Tongue (tissue), 3 donors: ENCODE measurements at places on chromosomes 4 and X. TPM values are rescaled to one million over a fixed set of nuclear protein-coding genes. Genes with fewer than 3 reads are reported as not detected.

- no peak for DNase-seq
Observed at GRCh38 chr4:141416677-141417363, 196.1 kb downstream of the ZNF330 start.

The ZNF185 gene
- 22.6 TPM for total RNA-seq

- DNase-seq = no peak
Observed at GRCh38 chr4:26030260-26030667, 116.2 kb downstream of the SMIM20 start.

- DNase-seq = peak; percentile 89
Observed at GRCh38 chr4:165378745-165379677, at the start of gene CPE. Gene CPE, plus strand, starts transcription at chr4:165379008. Its CDS starts 214 bp downstream, at chr4:165379222.

DNA sequence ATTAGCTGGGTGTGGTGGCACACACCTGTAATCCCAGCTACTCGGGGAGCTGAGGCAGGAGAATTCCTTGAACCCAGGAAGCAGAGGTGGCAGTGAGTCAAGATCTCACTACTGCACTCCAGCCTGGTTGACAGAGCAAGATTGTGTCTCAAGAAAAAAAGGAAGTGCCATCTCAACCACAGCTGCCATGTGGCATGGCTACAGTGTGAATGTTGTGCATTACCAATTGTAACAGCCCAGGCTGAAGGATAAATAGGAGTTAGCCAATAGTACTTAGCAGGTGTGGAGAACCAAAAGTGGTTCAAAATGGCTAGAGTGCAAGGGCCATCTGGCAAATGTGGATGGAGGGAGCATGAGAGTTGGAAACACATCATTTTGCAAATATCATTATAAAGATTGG lies 28.9 kb downstream of the SLC25A5 start:
- DNase-seq = no peak

The NDNF gene
- 51.1 TPM for total RNA-seq

DNA sequence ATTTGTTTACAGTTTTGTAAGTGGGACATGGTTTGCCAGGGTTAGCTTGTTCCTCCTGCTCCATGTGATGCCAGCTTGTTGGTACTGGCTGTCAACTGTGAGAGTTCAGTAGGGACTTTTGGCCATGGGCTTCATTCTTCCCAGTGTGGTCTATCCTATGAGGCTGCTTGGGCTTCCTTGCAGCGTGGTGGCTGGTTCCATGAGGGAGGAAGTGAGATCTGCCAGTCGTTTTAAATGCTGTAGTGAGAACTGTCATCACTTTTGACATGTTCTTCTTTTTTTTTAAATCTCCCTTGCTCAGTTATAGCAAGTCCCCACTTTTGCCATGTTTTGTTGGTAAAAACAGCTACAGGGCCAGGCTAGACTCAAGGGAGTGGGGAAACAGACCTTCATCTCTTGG lies 15.9 kb downstream of the NSD2 start:
- DNase-seq = no peak

DNA sequence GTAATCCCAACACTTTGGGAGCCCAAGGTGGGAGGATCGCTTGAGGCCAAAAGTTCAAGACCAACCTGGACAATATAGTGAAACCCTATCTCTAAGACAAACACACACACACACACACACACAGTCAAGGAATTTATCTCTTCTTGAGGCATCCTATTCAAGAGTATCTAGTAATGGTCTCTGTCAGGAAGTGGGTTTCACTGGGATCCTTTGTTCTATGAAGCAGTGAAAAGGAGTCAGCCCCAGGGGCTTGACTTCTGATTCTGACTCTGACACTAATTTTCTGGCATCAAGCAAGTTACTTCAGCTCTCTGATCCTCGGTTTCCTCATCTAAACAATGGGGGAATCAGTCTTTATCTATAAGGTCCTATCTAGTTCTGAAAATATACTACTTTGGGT lies 34.8 kb downstream of the UTP14A start:
- DNase-seq = no peak

The TRPC5OS gene
- 0.21 TPM for total RNA-seq

DNA sequence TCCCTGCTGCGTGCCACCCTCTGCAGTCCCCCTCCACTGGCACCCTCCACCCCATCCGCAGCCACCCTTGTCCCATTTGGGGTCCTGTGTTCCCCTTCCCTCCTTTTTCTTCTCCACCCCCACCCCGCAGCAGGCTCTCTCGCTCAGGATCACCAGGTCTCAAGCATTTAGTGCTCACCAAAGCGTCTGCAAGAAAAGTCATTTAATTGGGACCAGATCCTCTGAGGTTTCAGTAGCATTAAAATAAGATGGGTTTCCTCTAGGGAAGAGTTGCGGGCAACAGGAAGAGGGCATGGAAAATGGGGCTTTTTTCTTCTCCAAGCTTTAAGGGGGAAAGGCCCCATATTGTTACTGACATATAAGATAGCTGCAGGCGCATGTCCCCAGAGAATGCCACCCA lies 4.9 kb upstream of the HAUS7 start:
- DNase-seq = no peak

The BRCC3 gene
- 18.2 TPM for total RNA-seq

- DNase-seq = no peak
Observed at GRCh38 chr4:48030470-48030869, 13.9 kb downstream of the NIPAL1 start.

GRCh38 chr4:111849746-111850284 lies 295.4 kb upstream of the FAM241A start:
- DNase-seq = no peak

DNA sequence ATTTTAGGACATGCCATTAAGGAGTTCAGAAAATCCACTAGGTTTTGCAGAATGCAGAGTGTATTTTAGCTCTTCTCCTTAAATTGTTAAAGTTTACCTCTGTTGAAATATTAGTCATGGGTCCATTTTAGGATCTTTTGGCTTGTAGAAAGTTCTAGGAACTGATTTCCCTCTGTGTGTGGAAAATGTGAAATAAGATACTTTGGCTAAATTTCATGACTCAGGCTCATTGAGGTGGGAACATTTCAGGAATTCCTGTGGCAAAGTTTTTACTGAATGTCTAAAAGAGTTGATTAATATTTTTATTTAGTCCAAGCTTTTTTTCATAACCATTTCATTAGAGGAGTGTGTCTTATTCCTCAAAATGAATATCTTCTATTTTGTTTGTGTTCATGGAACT lies 7.0 kb downstream of the FHIP1A start:
- DNase-seq = peak; percentile 32

- no peak for DNase-seq
Observed at GRCh38 chrX:149982310-149982709, 44.0 kb upstream of the EOLA2 start.

GRCh38 chr4:87227751-87228151 lies 7.3 kb upstream of the KLHL8 start:
- DNase-seq = no peak

The PCDH19 gene
- total RNA-seq = 2.9 TPM
